Memory B cell (primary cell): ENCODE measurements at places on chromosomes 4 and X.

- no peak for DNase-seq
Observed at GRCh38 chr4:78079726-78080430, 22.8 kb downstream of the FRAS1 start.

GRCh38 chrX:65985211-65985610, 54.7 kb downstream of the VSIG4 start:
- DNase-seq, result no peak

GRCh38 chr4:82790060-82790660, 8.4 kb downstream of the SCD5 start:
- no peak for DNase-seq

DNA sequence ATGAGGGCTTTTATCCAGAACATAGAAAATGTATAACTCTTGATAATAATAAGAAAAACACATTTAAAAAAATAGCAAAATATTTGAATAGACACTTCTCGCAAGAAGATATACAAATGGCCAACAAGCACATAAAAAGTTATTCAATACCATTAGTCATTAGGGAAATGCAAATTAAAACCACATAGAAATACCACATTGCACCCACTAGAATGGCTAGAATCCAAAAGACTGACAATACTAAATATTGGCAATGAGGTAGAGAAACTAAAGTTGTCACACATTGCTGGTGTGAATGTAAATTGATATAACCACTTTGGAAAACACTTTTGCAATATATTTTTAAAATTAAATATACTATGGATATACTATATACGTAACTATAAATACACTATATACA, 754.3 kb upstream of the MAGEB2 start:
- DNase-seq, result no peak

GRCh38 chrX:17497193-17497592, 122.2 kb downstream of the NHS start:
- DNase-seq, result no peak

- DNase-seq, result no peak
Observed at GRCh38 chr4:8205241-8205707, 6.2 kb downstream of the SH3TC1 start.

DNA sequence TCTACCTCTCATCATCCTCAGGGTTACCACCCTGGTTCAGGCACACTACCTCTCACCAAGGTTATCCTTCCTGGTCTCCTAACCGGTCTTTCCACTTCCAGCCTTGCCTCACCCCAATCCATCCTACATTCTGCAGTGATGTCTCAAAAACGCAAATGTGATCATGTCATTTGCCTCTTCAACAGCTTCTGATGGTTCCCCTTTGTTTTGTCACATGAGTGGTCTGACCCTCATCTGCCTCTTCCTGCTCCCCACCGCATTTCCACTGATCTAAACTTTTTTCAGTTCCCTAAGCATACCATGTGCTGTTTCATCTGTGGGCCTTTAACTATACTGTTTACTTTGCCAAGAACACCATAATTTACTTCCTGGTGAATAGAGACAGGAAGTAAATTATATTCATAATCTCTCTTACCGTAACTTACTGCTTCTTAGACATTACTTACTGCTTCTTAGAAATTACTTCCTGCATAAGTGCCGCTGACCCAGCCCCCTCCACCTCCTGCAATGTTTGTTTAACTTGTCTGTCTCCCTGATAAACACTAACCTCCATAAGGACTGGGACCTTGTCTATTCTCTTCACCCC, 27.1 kb upstream of the NSUN7 start:
- DNase-seq, result peak; percentile 58

GRCh38 chr4:67714248-67714583, 13.3 kb upstream of the UBA6 start:
- DNase-seq, result no peak

GRCh38 chr4:138912704-138913340, 102.8 kb upstream of the NOCT start:
- no peak for DNase-seq

- no peak for DNase-seq
Observed at GRCh38 chr4:74873545-74874301, 59.2 kb upstream of the PARM1 start.
